ENCODE measurements at places on chromosomes 7 and 10. TPM values are rescaled to one million over a fixed set of nuclear protein-coding genes. Genes with fewer than 3 reads are reported as not detected.

Gene GJD4
- total RNA-seq: not detected

Gene SGPL1
- 18.8 TPM for total RNA-seq

Gene NDUFB8
- total RNA-seq: 121 TPM

Gene AGK
- 38.9 TPM for total RNA-seq

Gene STX1A
- total RNA-seq: 17.9 TPM

Gene HOXA1
- total RNA-seq: 1.6 TPM

Gene TAS2R4
- total RNA-seq: 1.9 TPM

Gene BNIP3
- 83.6 TPM for total RNA-seq

Data from vein endothelial cell (primary cell).